Lower leg skin (tissue), 4 donors: ENCODE measurements at places on chromosomes 2 and 18.

- no peak for DNase-seq
These were observed 336.7 kb upstream of the CNTNAP5 start for GRCh38 chr2:123688231-123688940.

DNA sequence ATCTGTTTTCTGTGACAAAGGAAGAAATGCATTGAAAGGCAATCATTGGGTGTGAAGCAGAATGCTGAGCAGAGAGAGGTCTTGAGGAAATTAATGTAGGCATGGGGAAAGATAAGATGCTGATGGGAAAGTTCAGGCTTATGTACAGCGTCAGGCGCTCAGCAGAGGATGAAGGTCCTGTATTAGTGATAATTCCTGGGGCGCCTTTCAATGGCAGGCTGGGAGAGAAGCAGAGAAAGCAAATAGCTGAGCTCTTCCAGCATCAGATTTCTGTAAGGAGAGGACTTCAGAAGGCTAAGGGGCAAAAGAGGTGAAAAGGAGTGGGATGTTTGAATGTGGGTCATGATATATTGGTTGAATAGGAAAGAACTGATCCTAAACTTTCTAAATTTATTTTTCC, 129.8 kb downstream of the HNMT start:
- DNase-seq, result no peak

GRCh38 chr2:61620244-61621159, 82.3 kb upstream of the XPO1 start:
- no peak for DNase-seq

DNA sequence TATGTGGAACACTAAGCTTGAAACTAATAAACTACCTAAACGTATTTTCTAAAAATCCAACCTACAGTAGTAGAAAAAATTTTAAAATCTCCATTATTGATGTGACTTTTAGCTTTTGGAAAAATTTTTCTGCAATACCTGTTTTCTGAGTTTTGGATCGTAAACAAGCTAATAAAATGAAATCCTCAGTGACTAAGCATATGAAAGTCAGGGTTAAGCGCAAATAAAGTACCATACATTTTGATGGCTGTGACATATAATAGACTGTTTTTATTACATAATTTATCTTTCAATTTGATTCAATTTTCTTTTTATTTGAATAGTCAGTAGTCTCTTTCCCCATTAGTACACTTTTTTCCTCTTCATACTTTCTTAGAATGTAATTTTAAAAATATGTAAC, 683.6 kb downstream of the NUP35 start:
- DNase-seq, result no peak

GRCh38 chr2:2269426-2269825, 61.6 kb downstream of the MYT1L start:
- DNase-seq, result no peak

GRCh38 chr2:161625996-161626395, 1.8 kb downstream of the SLC4A10 start:
- no peak for DNase-seq

DNA sequence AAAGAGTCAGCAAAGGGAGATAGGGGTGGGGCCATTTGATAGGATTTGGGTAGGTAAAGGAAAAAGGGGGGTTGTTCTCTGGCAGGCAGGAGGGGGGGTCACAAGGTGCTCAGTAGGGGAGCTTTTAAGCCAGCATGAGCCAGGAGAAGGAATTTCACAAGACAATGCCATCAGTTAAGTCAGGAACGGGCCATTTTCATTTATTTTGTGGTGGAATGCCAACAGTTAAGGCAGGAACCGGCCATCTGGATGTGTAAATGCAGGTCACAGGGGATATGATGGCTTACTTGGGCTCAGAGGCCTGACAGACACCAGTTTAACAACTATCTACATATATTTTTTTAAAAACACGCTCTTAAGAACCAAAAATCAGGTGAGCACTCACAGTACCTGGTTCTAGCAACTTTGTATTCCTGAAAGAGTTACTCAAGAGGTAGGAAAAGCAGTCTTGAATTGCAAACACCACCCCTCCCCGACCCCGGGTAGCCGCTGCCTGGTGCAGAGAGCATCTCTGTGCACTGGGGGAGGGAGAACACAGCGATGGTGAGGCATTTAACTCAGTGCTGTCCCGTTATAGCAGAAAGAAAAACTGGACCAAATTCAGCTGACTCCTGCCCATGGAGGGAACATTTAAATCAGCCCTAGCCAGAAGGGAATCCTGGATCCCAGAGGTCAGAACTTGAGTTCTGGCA, 414.5 kb upstream of the KLHL29 start:
- no peak for DNase-seq

GRCh38 chr2:719734-720133, 42.5 kb upstream of the TMEM18 start:
- DNase-seq, result no peak

DNA sequence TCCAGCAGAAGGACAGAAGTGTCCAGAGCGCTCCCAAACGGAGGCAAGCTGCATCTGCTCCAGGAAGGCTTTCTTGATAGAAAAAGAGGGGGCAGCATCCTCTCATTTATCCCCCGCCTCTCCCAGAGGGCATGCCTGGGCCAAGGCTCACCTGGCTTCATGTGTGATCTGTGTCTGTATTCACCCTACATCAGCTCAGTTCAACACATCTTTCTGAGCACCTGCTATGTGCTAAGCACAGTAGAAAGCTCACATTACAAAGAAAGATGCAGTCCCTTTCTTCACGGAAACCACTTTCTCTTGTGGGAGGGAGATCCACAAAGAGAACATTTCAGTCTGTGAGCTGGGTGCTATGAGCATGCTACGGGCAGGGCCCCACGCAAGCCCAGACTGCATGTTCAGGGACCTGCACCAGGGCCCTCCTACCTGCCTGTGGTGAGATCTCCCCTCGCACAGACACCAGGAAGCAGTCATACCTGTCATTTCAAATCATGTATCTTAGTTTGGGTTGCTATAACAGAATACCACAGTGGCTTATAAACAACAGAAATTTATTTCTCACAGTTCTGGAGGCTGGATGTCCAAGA, 90.7 kb downstream of the PDCL3 start:
- no peak for DNase-seq

GRCh38 chr2:120489023-120489422, 143.1 kb downstream of the INHBB start:
- DNase-seq, result no peak

DNA sequence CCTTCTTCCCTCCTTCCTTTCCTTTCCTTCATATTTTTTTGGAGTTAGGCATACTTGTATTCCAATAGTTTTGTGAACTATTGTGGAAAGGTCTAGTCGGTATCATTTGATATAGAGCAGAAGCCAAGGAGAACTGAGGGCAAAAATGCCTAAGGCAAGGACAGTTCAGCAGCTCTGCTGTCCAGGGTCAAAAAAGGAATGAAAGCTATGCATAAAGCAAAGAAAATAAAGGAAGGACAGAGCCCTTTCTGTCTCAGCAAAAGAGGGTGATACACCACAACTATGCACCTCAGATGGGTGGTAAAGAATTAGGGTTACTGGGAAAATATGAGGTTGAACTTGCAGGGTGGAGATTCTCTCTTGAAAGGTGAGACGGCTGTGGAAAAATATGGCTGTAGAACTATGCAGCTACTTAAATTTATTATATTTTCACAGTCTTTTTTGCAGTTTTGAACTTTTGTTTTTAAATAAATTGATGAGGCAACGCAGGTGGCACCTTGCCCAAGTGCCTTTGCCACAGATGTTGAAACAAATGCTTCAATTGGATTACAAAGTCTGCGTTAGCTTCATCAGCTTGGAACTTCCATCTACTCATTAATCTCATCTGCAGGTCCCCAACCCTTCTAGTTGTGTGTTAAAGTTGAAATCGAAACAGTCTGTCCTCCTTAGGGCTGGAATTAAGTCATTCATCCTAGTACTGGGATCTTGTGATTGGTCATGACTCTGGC, 20.8 kb downstream of the LHCGR start:
- DNase-seq, result no peak

GRCh38 chr18:74396171-74397169, 60.6 kb downstream of the DIPK1C start:
- DNase-seq, result no peak

DNA sequence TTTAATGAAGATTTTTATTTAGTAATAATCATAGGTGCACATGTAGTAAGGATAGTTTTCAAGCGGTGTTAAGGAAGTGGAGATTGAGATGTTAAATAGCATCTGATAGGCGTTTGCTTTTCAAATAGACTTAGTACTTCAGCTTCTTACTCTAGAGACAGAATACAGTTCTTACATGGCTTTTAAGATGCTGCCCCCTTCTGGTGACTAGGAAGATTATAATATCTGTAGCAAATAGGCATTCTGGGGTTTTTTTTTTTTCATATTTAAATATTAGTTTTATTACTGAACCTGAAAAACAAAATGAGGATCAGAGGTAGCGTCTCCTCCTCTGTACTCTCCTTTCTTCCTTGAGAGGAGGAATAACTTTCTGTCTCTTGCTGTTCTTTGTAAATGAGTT, 100.2 kb downstream of the AGAP1 start:
- no peak for DNase-seq

- no peak for DNase-seq
These were observed 764.6 kb upstream of the ZEB2 start for GRCh38 chr2:145284551-145284950.

DNA sequence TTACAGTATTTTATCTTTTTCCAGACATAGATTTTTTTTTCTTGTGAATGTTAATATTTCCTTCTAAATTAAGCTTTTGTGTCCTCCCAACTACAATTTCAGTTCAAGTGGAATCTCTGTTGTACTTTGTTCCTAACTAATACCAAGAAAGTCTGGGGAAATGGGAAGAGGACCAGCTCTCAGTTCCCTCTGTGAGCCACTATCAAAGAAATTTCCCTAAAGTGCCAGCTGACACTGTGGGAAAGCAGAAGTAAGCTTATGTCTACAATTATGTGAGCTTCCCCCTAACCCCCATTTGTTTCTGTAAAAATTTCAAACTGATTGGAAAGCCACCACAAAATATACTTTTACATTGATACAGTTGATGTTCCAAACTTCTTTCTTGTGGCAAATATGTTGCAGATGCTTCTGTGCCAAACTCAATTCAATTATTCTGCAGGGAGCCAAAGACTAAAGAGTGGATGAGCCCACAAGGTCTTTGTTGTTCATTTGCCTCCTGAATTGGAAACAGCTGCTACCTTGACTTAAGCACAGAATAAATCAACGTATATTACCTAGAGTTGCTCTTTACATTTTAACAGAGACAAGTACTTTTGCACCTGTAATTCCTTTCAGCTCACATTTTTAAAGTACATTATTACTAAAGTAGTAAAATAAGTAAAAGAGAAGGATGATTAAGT, 306.6 kb downstream of the PTH2R start:
- DNase-seq, result no peak

GRCh38 chr18:48454261-48454757, 45.1 kb upstream of the ZBTB7C start:
- no peak for DNase-seq

GRCh38 chr2:240818293-240819125, 1.5 kb downstream of the KIF1A start:
- DNase-seq, result no peak

DNA sequence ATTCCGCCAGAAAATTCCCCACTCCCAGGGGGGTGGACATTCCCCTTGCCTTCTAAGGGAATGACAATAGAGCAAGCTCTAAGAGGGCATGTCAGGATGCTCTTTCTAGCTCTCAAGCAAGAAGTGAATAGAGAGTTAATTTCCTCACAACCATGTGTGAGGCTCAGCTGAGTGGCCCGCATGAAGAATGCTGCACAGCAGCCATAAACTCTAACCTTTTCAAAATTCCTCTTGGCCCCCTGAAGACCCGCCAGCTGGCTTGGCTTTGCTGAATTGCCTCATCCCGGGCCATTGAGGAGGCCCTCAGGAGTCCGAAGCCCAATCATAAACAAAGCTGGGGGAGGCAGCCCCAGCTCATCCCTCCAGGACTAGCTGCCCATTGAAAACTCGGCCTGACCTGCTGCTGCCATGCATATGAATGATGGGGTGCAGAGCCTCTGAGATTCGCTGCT, 38.2 kb downstream of the NRP2 start:
- DNase-seq, result no peak

DNA sequence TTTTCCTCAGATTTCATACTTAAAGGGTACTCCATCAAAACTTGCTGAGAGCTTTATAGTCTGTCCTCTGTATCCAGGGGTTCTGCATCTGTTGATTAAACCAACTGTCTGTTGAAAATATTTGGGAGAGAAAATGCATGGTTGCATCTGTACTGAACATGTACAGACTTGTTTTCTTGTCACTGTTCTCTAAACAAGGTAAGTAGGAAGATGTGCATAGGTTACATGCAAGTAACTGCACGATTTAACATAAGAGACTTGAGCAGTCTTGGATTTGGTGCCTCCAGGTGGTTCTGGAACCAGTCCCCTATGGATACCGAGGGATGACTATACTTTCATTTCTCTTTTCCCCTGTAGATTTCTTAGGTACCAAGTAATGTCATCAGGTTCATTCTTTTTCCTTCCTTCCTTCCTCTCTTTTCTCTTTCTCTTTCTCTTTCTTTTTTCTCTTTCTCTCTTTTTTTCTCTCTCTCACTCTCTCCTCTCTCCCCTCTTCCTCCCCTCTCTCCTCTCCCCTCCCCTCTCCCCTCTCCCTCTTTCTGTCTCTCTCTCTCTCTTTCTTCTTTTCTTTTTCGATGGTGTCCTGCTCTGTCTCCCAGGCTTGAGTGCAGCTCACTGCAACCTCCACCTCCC, 23.2 kb downstream of the ADNP2 start:
- no peak for DNase-seq

- peak; percentile 14 for DNase-seq
These were observed 521.2 kb upstream of the FANCL start for GRCh38 chr2:58762176-58762781.

- no peak for DNase-seq
These were observed 34.8 kb downstream of the SF3B1 start for GRCh38 chr2:197399887-197400540.

DNA sequence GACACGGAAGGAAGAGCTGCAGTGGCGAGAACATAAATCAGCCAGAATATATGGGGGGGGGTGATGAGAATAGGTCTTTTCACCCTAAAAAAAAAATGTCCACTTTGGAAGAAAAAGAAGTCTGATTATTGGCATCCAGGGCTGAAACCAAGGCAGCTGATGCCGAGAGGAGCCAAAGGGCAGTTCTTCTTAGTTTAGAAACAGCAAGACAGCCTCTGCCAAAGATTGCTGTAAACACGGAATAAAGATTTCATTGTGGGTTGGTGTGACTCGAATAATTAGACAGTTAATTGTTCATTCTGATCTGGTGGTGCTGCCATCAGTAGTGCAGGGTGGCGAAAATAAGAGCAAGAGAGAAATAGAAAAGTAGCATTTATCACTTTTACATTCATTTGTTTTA, 3.5 kb downstream of the CDH20 start:
- DNase-seq, result no peak

DNA sequence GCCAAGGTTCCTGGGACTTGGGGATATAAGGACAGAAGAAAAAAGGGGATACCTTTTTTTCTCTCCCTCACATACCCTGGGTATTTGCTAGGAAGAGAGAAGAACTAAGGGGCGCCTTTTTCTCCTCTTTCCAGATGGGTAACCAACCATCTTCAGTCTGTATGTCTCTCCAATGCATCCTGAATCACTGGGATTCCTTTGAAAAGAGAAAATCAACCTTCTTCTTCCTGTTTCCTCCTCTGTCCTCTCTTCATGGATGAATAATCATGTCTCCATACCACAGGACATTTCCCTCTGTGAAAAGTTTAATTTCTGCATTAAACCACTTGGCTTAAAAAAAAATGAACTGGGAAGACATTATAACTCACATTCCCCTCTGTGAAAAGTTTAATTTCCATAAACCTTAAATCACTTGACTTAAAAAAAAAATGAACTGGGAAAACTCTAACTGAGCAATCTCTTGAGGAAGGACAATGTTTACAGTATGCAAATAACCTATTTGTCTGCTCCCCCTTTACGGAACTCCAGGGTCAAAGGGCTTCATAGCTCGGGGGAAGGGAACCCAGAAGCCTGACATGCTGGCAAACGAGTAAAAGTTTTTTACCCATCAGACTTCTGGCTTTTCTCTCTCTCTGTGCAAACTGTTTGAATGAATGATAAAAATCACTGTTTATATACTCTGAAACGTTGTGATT, 56.7 kb upstream of the FAM98A start:
- no peak for DNase-seq
